ENCODE measurements at places on chromosomes 1 and 21.

DNA sequence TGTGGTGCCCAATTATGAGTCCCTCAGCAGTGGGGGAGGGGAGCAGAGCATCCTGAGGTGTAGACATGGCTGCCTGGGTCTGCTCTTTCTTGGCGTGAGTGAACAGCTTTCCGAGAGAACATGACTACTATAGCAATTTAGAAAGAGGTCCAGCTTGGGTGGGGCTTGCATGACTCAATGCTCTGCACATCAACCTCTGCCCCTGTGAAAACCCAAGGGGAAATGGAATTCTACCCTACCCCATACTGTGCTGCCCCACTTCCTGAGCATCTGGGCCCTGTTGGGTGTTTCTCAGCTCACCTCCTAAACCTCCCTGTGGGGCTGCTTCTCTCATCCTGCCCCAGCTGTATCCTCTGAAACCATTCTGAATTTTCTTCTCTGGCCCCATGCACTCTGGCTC lies 8.2 kb upstream of the AZIN2 start:
- no peak for DNase-seq

GRCh38 chr1:246110343-246111219 lies 396.5 kb downstream of the SMYD3 start:
- no peak for DNase-seq

DNA sequence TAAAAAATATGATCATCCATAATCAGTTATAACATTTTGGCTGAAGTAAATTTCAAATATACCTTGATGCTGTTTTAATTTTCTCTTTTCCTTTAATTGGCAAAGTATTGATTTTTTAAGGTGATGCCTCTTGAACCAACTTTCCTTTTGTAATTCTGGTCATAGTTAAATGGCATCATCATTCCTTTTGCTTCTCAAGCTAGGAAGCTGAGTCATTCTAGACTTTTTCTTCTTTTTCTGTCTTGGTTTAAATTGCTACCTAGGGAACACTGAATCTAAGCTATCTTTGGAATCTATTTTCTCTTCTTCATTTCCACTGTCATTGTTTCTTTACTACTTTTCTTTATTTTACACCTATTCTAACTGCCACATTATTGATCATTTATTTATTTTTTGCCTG lies 162.7 kb downstream of the HMCN1 start:
- DNase-seq: no peak

- DNase-seq: no peak
Observed at GRCh38 chr1:86365896-86366295, 30.2 kb downstream of the ODF2L start.

DNA sequence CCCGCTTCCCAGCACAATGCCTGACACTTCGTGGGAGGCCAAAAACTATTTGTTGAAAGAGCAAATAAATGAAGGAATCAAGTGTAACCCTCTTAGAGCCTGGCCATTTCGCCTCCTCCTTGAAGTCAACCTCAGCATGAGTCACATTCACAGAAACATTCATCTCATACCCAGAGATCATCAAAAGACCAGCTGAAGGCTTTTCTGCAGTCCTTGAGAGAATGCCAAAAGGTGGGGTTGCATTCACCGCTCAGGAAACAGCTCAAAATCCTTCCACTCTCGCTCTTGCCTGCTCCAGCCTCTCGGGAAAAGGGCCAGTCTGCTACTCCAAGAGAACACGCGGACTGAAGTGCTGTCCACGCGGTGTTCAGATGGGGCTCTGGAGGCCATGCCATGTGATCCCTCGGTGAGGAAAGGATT lies 90.0 kb downstream of the VWA5B1 start:
- no peak for DNase-seq

DNA sequence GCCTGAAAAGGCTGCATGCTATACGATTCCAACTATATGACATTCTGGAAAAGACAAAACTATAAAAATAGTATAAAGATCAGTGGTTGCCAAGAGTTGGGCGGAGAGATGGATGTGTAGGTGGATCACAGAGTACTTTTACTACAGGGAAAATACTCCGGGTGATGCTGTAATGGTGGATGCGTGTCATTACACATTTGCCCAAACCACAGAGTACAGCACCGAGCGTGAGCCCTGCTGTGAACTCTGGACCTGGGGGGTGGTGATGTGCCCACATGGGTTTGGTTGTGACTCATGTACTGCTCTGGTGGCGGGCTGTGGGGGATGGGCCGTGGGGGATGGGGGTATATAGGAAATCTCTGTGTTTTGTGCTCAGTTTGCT lies 162.7 kb upstream of the COL6A1 start:
- no peak for DNase-seq

GRCh38 chr1:224689374-224689773 lies 73.3 kb downstream of the CNIH3 start:
- DNase-seq: no peak

GRCh38 chr1:215473943-215474342 lies 93.2 kb upstream of the KCTD3 start:
- no peak for DNase-seq

DNA sequence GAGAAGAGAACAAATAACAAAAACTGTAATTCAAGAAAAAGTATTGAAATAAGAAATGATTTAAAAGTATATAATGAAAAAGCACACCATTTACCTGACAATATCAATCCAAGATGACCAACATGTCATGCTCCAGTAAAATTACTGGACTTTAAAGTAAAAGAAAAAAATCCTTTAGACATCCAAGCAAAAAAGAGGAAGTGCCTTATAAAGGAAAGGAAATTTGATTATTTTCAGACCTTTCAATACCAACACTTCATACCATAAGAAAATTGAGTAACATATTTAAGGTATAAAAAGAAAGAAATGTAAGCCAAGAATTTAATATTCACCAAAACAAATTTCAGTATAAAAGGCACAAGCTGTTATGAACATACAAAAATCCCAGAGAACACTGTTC lies 46.2 kb upstream of the SSX2IP start:
- no peak for DNase-seq

Measured in endothelial cell (in vitro differentiated cells).